Activated T-cell treated with anti-CD3 and anti-CD28 coated beads, Interleukin-2, amount 50 U/mL, for 24 hours (primary cell): ENCODE measurements at places on chromosomes 2 and 18.

DNA sequence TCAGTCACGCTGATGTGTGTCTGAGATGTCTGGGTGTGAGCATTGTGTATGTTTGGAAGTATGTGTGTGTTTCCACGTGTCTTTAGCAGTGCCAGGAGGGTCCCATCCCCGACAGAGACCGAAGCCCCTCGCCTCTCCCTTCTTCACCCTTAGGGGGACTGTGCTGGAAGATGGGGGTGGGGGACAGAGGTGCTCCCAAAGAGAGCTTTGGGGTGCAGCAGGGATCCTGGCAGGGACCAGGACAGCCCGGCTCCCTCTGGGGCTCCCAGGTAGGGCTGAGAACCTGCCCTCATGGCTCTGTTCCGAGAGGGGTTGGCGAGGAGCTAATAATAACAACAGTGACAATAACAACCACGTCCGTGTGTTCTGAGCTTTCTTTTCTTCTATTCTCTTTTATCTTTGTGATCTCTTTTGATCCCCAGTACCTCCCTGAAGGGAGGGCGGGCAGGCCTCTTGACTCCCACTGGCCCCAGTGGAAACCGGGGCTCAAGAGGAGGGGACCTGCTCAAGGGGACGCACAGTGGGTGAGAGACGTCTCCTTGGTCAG, 57.6 kb downstream of the SMAD7 start:
- no peak for DNase-seq

GRCh38 chr2:238444242-238444641, 17.5 kb downstream of the ASB1 start:
- DNase-seq: no peak

GRCh38 chr2:145260081-145260480, 740.2 kb upstream of the ZEB2 start:
- DNase-seq: no peak

GRCh38 chr2:9714630-9715214, 83.9 kb upstream of the YWHAQ start:
- DNase-seq: no peak

GRCh38 chr2:165795011-165795410, 964 bp upstream of the GALNT3 start:
- no peak for DNase-seq

- DNase-seq: no peak
Observed at GRCh38 chr2:78455586-78455985, 569.9 kb upstream of the REG3G start.

DNA sequence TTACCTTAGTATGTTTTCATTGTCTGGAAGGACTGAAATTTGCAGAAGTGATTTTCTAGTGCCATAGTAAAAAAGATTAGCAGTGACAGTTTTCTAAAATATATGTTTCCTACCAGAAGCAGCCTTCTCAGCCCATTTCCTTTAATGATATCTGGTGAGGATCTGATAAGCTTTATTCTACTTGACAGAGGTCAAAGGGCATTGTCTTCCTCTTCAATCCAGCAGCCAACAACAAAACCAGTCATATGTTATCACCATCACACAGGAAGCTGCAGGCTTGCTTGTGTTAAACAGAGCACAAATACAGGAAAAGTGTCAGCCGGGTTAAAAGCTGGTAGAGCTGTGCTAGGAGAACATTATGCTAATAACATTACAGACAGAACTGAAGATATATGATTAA, 35.6 kb upstream of the ZSWIM2 start:
- no peak for DNase-seq

DNA sequence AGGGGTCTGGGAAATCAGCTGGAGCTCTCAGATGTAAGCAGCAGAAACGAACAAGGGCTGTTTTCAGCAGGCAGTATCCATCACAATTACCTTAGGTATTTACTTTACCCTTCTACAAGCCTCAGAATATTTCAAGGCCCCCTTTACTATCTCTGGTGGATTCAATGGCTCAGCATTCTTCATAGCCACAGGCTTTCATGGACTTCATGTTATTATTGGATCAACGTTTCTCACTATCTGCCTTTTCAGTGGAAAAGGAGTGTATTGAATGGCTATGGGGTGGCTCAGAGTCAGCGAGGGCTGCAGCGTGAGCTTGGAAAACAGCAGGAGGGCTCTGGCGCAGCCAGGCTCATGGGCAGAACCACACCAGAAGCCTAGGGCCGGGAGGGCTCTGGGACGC, 16.6 kb upstream of the CHRNA1 start:
- no peak for DNase-seq

- DNase-seq: no peak
Observed at GRCh38 chr18:12021077-12021476, 39.8 kb downstream of the IMPA2 start.

DNA sequence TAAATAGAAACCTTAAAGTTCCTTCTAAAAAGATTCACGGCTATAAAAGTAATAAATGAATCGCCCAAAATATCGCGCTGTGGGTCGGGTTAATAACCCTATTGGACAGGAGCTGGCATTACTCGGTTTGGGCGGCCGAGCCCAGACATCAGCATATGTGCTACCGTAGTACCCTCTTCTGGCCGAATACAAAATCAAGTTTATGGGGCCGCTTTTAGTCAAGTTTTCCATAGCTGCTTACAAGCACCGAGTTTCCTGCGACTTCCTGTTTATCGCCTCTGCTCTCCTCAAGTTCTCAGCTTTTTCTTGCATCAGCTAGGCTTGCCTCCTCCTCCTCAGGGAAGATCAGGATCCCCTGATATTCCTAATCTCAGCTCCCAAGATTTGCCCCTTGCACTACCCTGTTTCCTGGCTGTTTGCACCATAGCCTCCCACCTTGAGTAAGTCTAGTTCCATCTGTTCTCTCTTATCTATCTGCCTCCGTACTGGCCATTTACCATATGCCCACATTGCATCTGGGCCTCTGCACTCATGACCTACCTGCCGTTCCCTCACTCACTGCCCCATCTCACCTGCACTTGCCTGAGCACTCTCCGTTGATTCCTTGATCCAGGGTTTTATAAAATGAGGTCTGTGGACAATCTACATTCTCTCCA, 56.1 kb downstream of the SLC35F5 start:
- peak; percentile 49 for DNase-seq

- no peak for DNase-seq
Observed at GRCh38 chr2:97996679-97997078, 931 bp upstream of the TMEM131 start.

- no peak for DNase-seq
Observed at GRCh38 chr18:78561757-78562510, 417.7 kb upstream of the SALL3 start.
